ENCODE measurements at places on chromosomes 11 and 22.
A peak's percentile ranks its signal among the peaks of the same experiment; 100 is the strongest.

- DNase-seq = no peak
Observed at GRCh38 chr22:50014053-50014501, 1.5 kb upstream of the IL17REL start.

DNA sequence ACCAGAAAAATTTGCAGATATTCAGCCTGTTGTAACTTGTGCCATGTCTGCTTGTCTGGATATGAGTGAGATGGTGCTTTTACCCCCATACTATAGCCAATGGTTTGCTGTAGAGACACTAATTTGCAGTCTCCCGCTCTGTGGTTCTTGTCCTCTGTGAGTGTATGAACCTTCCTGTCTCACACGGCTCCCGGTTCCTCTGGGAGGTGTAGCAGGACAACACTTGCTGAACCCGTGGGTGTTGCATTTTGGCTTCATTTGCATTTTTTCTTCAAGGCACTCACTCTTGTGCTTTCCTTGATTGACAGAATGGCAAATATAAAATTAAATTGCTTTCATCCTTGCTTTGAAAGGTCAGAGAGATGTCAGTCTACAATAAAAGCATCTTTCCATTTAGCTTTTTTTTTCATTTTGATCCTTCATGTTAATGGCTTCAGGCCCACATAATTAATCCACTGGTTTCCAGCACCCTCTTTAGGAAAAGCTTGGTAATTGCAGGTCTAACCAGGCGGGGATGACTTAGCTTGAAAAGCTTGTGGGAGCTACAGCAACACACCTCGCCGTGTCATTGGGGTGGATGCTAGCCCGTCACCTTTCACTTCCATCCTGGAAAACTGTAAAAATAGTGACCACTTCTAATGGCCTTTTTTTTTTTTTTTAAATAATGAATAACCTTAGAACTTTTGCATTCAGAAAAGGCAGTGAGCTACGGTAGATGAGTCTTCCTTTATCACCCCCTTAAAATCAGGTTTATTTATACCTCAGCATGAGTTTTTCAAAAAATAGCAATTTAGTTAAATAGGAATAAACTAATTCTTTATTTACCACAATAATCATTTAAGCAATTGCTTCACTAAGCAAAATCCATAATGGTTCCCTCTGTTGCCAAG is 27.4 kb upstream of the ST14 start:
- DNase-seq = peak; percentile 18

DNA sequence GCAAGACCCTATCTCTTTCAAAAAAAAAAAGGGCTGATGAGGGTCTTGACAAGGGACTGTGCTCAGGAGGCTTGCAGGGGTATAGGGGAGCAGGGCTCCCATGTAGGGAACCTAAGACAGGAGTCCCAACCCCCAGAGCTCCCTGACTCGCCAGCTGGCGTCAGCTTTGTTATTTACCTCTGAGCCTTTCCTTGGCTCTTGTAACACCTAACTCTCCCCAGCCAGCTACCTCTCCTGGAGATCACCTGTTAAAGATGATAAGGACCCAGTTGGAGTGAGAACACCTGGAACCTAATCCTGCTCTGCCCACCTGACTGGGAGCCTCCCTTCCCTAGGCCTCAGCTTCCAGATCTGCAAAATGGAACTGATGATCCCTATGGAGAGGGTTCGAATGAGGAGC is 13.2 kb downstream of the SLC35E4 start:
- no peak for DNase-seq

DNA sequence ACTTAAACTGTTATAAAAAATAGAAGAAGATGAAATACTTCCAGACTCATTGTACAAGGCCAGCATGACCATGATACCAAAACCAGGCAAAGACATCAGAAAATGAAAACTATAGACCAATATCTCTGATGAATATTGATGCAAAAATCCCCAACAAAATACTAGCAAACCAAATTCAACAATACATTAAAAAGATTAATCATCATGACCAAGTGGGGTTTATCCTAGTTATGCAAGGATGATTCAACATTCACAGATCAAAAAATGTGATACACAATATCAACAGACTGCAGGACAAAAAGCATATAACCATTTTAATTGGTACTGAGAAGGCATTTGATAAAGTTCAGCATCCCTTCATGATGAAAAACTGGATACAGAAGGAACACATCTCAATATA is 824.5 kb upstream of the RAG2 start:
- DNase-seq = no peak

- no peak for DNase-seq
Observed at GRCh38 chr11:18775492-18776292, 15.9 kb downstream of the PTPN5 start.

GRCh38 chr22:25745341-25746011 is 3.5 kb downstream of the MYO18B start:
- DNase-seq = no peak

- DNase-seq = no peak
Observed at GRCh38 chr22:43256976-43257545, 70.1 kb upstream of the TTLL12 start.

- DNase-seq = no peak
Observed at GRCh38 chr11:12237381-12237784, 127.0 kb downstream of the MICAL2 start.

GRCh38 chr11:3983101-3983500 is 111.5 kb upstream of the RRM1 start:
- DNase-seq = no peak

- no peak for DNase-seq
Observed at GRCh38 chr11:93845181-93846092, 5.0 kb downstream of the VSTM5 start.

DNA sequence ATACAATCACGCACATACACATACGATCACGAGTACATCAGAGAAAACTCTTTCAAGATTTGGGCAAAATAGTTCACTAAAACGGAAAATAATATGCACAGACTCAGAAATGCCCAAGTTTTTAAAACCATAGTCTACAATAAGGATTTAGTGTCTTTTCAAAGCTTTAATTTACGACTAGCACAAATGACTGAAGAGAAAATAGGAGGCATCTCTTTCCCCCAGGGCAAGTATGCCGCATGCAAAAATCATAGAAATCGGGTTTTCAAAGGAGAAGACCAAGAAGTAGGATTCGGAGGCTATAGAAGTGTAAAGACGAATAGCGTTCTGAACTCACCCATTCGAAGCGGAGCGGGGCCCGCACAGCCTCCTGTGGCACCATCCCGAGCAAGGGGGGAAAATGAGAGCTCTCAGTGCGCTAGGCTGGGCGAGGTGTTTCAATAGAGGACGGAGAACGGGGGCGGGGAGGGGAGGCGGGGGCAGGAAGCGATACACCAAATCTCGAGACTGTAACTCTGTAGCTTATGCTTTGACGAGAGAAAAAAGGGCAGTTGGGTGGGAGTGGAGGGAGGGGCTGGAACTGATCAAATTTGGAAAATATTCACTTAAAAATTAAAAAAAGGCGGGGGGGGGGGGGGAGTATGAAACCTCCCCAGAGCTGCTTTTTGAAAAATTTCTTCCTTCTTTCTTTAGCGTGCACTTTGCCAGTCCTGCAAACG is 15.8 kb downstream of the BLID start:
- peak; percentile 70 for DNase-seq

- no peak for DNase-seq
Observed at GRCh38 chr11:64810891-64811272, 531 bp upstream of the MEN1 start.

- no peak for DNase-seq
Observed at GRCh38 chr11:19359221-19360000, 118.7 kb upstream of the E2F8 start.

- DNase-seq = no peak
Observed at GRCh38 chr11:15613251-15613650, 498.5 kb downstream of the INSC start.

DNA sequence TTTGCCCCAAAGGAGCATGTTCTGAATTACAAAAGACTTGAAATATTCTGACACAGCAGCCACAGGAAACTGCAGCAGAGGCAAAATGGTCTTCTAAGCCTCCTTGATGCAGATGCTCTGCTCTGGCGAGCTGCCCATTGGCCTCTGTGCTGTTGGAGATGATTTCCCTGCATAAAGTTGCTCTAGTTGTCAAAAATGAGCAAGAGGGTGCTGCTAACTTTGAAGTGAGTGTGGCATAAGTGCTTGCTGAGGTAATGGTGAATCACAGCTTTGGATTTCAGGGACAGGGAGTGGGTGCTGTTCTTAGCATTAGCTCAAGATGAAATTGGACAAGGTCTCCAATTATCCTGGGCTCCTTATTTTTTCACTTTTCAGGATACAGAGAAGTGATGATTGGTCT is 435.4 kb downstream of the TMEM135 start:
- no peak for DNase-seq

DNA sequence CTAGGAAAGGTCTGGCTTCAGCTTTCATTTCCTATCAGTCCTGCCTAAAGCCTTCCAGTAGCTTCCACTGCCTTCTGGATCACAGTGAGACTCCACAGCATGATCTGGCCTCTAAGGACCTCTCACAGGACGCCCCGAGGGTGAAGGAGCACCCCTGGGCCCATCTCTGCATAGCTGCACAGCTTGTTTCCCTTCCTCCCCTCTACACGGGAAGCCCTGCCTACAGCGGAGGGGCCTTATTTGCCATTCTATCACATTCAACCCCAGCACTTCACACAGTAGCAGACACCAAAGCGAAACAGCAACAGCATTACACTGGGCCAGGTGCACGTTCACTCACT is 162.3 kb upstream of the GRK3 start:
- DNase-seq = no peak

DNA sequence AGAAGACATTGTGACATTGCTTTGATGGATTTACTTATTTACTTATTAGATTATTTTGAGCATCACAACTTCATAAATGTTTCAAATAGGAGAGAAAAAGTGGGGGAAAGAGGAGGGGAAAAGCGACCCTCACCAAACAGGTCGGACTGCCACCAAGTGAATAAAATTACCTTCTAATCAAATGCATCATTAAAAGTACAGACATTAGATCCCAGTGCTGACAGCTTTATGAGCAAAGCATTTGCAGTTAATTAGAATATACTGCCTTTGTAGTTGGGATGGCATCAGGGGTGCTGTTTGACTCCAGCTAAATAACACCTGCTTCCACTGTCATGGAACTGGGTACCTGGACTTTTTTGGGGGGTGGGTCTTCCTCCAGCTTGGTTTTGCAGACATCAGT is 299.6 kb downstream of the OPCML start:
- no peak for DNase-seq

- no peak for DNase-seq
Observed at GRCh38 chr11:78289552-78290292, 101.0 kb downstream of the USP35 start.

DNA sequence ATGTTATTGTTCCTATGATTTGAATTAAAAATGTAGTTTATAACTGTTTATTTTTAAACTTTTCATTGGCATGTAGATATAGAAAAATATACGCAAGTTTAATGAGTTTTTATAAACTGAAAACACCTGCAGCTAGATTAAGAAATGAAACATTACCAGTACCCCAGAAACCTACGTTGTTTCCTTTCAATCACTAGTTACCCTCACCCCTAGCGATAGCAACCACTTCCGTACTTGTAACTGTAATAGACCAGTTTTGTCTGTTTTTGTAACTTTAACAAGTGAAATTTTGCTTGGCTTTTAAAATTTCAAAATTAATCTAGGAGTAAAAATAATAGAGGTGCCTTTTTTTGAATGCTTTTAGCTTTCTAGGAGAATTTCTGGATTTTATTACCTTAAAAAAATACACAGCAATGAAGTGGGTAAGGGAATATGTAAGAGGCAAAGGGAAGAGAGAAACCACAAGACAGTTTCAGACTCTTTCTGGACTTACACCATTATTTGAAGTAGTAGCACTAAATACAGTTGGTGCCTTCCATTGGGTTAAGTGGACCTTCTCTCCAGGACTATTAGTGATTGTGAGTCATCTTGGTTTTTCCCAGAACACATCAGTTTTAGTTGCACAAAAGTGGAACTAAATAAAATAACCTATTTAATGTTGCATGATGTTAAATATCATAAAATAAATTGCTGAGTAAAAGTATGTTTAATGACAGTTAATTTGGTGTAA is 18.7 kb upstream of the NAT10 start:
- DNase-seq = no peak

- DNase-seq = no peak
Observed at GRCh38 chr11:65809496-65809895, 22.6 kb downstream of the OVOL1 start.

DNA sequence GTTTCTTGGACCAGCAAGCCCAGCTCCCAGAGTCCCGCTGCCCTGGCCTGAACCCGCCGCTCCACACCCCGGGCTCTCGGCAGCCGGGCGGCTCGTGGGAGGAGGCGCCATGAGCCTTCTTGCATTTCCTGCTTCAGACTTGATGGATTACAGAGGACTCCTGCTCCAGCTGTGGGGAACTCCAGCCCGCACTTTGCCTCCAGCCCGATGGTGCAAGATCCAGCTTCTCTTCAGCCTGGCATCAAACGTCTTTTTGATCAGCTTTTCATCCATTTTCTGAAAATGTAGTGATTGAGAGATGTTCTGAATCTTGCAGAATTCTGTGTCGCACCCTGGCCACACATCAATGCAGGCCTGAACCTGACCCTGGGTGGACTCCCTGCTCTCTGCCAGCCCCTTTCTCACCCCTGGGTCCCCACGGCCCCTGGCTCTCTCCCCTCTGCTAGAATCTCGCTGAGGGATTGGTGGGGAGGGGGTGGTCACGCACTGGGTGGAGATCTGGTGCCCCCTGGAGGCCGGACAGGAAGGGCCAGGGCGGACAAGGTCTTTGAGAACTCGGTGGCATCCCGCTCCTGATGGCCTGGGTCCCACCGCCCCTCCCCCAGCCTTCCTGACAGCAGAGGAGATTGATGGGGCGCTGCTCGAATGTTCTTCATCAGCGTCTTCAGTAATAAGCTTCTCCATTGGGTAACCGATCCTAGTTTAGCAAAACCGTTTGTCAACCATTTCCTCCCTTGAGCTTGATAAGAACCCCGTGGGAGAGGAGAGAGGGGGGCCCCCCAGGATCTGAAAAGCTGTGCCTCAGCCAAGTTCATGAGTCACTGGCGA is 12.1 kb upstream of the NFAM1 start:
- DNase-seq = peak; percentile 82
